H1 (cell line): ENCODE measurements at places on chromosomes 6 and 20. TPM values are rescaled to one million over a fixed set of nuclear protein-coding genes. Genes with fewer than 3 reads are reported as not detected.

DNA sequence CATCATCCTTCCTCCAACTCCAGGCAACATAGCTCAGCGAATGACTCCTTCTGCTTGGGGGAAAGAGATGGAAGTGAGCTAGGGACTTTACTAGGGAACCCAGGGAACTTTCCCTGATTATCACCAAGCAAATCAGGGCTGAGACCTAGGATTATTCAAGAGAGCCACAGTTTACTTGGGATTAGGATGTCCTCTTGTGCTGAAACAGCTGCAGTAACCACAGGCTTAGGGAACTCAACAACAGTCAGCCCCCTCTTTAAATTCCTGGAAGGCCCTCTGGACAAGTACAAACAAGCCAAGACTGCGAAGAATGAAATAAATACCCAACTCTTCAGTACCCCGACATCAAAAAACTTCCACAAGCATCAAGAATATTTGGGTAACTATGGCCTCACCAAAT lies 700.9 kb downstream of the COL12A1 start:
- no peak for DNase-seq

The ALDH5A1 gene
- 2.4 and 4.1 TPM in 2 replicates for total RNA-seq

- DNase-seq, result no peak
These were observed 688.2 kb downstream of the QKI start for GRCh38 chr6:164102693-164103092.

DNA sequence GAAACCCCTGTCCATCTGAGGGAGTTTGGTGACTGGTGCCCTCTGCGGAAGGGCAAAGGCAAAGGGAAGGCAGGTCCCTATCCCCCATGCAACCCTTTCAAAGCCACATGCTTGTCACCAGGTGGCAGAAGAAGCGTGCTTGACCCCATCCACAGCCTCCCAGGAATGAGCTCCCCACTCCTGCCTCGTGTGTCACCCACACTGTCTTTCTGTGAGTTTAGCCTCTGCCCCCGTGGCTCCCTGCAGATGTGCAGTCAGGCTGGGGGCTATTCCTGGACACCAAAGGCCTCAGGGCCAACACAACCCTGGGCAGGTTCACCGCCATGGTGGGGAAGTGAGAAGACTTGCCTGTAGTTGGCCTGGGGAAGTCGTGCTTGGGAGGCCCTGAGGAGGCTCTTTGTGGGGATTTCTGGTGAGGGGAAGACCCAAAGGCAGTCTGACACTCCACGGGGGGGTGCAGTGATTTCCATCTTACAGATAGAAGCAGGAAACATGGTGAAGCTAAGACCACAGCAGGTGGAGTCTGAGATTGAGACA lies 16.6 kb upstream of the PCMTD2 start:
- no peak for DNase-seq

The PACSIN1 gene
- total RNA-seq, result 10.5 and 11.1 TPM in 2 replicates

The PCMT1 gene
- total RNA-seq, result 91.3 and 91.4 TPM in 2 replicates

DNA sequence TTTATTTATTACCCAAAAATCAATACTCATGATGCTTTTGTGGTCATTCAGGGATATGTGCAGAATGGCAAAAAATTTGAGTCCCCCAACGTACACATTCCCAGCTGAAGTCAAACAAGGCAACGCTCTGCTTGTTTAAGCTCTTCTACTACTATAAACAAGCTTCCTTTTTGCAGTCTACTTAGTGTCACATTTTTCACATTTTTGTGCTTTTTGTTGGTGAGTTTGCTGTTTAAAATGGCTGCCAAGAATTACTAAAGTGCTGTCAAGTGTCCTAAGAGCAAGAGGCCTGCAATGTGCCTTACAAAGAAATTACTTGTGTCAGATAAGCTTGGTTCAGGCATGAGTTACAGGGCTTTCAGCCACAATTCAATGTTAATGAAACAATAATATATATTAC lies 2.1 kb downstream of the WFDC8 start:
- DNase-seq, result no peak

The GABRR1 gene
- 0.17 and 0.60 TPM in 2 replicates for total RNA-seq

DNA sequence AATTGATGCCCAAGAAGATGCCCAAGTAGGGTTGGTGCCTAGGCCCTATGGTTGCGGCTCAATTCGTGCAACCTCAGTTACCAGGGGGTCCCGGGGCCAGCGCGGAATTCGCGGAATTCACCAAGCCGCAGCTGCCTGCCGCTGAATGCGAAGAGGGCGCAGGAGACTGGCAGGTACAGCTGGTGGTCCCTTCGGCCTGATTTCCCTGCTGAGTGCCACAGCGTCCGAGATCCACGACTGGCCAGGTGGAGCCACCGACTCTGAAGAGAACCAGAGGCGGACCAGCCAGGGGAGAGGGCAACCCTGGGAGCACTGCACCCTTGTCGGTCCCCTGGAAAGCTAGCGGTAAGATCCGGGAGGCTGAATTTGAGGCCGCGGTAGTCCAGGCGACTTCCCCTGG lies 6.8 kb upstream of the TFAP2D start:
- DNase-seq, result peak; percentile 75

DNA sequence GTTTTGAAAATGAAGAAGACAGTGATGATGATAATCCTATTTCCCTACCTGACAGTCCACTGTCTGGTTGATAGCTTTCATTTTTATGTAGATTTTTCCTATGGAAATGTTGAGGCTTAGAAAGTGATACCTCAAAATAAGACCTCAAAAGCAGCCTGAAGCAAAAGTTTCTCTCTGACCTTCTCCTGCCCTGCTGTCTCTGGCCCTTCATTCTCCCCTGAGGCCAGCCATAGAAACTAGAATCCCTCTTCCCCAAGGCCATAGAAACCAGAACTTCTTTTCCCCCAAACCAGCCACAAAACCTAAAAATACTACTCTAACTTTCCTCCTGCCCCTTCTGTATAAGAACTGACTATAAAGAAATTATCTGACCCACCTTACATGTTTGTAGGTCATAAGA lies 52.6 kb upstream of the GCM1 start:
- no peak for DNase-seq

GRCh38 chr6:170007468-170008293 lies 256.3 kb downstream of the ERMARD start:
- no peak for DNase-seq

- no peak for DNase-seq
These were observed 851 bp upstream of the HSD17B8 start for GRCh38 chr6:33203443-33204164.

GRCh38 chr6:152160346-152160745 lies 352.9 kb downstream of the ESR1 start:
- DNase-seq, result no peak

The CLPSL1 gene
- not detected in 2 replicates for total RNA-seq

DNA sequence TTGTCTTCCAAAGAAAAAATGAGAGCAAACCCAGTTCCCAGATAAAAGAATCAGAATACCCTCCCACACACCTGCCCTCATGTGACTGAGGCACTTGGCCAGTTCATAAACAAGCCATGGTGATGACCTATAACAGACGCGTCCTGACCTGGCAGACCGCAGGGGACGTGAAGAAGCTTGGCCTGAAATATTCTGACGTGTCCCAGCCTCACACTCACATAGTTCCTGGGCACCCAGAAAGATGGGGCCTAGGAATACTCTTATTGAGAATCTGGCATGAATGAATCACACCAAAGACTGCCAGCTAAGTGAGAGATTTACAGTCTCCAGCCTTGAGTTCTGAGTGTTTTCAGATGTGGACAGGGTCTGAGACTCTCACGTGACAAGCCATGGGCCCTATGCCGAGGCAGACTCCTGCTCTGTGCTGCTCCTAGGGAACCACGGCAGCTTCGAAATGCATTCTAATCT lies 17.2 kb upstream of the MAP3K4 start:
- no peak for DNase-seq

DNA sequence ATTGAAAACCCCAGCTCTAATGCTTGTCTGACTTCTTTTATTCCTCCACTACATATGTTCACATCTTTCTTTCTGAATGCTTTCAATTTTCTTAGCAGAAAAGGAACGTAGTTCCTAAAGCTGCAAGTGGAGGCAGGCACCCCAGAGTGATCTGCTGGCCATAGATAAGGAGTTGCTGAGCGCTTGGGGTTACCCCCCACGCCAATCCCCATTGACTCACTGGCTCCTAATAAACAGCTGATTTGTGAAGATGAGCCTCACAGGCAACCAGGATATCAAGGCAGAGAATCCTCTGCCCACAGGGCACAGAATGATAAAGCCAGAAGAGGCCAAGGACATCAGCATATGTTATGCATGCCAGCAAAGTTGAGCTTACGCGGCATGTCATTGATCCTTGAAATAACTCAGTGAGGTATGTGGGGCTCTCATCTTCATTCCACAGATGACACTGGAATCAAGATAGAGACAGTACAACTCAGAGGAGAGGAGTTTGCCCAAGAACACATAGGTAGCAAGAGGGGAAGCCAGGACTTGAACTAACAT lies 129.1 kb upstream of the PTPRT start:
- no peak for DNase-seq

- peak; percentile 98 for DNase-seq
These were observed at the start of gene BLOC1S5 for GRCh38 chr6:8063761-8064637. Gene BLOC1S5, minus strand, starts transcription at chr6:8064389. Its CDS starts 13 bp downstream, at chr6:8064376.

DNA sequence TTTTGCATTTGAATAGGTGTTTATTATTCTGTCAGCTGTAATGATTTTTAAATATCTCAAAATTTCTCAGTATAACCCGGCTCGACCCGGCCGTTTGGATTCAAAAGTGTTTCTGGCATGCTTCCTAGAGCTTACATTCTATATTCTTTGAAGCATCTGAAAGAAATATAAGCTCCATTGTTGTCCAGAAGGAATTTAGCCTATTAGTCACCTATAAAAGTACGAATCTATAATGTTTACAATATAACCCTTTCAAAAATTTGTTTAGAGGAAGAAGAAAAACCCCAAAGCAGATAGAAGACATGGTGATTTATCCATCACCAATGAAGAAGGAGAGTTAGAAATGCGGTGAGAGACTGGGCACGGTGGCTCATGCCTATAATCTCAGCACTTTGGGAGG lies 22.3 kb upstream of the HECA start:
- DNase-seq, result no peak

The PROKR2 gene
- total RNA-seq, result 2.6 and 3.3 TPM in 2 replicates

DNA sequence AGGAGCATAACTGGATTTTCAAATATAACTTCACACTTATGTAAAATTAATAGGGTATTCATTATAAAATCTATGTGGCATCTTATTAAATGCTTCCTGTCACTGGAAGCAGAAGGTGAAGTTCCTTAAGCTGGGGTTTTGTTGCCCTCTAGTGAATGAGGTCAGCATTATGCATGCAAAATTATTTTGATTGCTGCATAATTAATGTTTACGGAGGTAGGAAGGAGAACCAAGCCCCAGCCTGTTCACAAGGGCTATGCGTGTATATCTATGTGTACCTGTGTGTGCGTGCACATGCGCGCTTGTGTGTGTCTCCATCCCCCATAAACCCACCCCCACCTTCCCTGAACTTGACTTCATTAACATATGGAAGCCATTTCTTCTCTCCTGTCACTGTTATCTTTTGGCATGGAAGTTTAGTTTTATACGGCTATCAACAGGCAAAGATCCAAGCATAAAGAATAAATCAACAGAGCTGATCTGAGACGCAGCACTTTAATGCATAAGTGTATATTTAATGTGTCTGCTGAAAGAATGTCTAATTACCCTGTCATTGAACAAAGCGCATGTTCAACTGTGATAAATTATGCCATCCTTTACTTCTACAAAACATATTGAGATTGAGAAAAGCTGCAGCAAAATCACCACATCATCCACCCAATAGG lies 90.2 kb upstream of the CDH4 start:
- DNase-seq, result no peak

DNA sequence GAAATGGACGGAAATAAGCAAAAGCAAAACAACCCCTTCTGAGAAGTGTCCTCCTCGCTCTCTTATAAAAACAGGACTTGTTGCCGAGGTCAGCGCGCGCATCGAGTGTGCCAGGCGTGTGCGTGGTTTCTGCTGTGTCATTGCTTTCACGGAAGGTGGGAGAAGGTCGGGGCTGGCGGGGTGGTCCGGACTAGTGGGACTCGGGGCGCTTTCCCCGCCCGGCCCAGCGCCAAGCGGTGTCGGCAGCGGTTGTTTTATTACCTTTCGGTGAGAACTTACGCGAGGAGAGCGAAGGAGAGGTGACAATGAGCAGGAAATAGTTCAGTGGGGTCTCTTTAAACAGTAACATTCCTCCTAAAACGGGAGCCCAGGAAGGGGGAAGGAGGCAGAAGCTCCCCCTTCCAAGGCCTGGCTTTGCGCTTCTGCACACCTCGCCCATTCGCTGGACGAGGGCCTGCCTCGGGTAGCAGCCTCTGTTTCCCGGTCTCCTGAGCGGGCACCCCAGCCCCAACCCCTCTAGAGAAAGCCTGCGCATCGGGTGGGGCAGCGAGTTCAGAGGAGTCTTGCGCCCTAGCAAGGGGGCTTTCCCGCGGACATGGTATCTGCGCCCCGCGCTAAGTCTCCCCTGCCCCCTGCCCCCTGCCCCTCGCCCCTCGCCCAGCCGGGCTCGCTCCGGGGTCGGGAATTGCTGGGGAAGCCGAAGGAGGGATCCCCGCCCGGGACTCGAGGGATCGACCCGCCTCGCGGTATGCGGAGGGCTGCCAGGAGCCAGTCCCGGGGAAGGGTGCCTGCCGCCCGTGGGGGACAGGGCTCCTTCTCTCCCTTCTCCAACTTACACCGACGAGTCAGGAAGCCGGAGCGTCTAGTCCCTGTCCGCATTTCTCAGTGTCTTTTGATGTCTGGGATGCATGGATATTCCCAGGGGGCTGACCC lies 1.2 kb upstream of the TBXT start:
- no peak for DNase-seq

The CLVS2 gene
- total RNA-seq, result 0.67 and 0.73 TPM in 2 replicates

DNA sequence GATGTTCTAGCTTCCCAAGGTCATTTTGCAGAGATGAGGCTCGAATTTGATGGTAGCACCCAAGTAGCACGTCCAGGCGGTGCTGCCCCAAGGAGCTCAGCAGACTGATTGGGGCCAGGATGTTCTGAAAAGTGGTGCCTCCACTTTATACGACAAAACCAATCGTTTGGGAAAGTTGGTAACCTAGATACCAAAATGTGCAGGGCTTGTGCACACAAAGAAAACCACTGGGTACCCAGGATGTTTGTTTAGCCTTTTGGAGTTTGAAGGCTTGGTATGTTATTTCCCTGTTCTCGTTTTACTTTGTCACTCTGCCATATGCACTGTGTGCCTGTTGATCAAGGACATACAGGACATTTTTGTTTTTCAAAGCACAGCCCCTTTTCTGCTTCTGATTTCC lies 40.7 kb upstream of the PBOV1 start:
- DNase-seq, result no peak

- DNase-seq, result no peak
These were observed 64.6 kb upstream of the SCP2D1 start for GRCh38 chr20:18748987-18749386.

The TUBB1 gene
- not detected in 2 replicates for total RNA-seq

GRCh38 chr6:45156075-45156474 lies 172.1 kb upstream of the RUNX2 start:
- DNase-seq, result no peak

GRCh38 chr6:53492860-53493634 lies 51.9 kb downstream of the GCLC start:
- peak; percentile 49 for DNase-seq

DNA sequence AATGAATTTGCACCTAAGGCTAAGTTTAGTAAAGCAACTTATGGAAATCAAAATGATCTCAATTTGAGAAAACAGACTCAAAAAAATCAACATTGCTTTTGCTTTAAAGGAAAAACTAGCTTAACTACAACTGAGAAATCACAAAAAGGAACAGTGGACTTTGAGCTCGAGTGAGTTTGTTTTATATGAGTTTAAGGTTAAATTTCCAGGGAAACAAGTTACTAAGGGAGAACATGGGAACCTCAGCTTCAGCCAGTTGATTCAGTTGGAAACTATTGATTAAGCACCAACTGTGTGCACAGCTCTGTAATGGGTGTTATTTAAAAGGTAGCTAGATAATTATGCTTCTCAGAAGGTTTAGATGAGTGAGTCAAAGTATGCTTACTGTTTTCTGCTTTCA lies 85.7 kb downstream of the TBC1D7 start:
- no peak for DNase-seq
